ENCODE measurements at places on chromosomes 4 and X. TPM values are rescaled to one million over a fixed set of nuclear protein-coding genes. Genes with fewer than 3 reads are reported as not detected.
A peak's percentile ranks its signal among the peaks of the same experiment; 100 is the strongest.

DNA sequence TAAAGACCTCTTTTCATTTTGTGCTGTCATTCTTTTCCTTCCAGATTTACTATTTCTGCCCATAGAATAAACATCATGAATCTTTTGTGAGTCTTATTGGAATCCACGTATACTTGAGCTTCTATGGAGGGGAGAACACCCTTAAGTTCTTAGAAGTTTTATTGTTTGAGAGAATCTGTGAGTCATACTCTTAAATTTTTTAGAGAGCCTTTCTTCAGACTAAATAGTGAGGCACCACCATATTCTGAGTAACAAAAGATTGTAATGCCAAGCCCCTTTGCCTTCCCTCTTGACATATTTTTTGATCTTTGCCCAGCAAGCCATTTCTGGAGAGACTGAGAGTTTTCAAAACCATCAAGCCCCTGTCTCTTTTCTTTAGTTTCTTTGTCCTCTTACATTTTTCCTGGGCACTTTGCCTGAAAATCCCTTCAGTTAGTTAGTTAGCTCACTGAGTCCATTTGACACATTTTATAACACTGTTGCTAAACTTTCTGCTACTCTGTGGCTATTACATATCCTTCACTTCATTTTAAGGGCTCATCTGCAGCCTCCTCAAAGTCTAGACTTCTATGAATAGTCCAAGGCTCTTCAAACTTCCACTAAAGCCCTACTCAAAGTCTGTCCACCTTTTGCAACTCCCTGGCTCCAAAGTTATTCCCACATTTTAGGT lies 65.3 kb upstream of the NDUFC1 start:
- ATAC-seq, result peak; percentile 18

GLRA3 gene
- total RNA-seq, result not detected

DNA sequence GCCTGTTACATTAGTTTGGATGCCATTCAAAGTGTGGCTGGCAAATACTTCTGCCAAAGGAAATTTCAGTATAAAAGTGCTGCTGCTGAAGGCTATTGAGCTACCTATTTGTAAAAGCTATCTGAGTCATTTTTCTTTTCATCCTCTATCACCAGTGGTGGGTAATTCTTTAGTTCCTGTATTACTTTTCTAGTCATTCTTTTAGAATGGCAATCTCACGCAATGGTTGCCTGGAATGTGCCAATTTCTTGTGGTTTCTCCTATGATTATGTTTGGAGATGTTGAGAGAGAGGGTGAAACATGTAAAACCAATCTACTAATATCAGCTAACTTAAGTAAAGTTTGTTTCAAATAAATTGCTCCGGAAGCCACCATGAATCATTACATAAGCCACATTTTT lies 685.0 kb downstream of the RAPGEF2 start:
- no peak for ATAC-seq

S100P gene
- 2.5 TPM for total RNA-seq

GRCh38 chr4:56803471-56803870 lies 18.0 kb downstream of the SPINK2 start:
- no peak for ATAC-seq

DNA sequence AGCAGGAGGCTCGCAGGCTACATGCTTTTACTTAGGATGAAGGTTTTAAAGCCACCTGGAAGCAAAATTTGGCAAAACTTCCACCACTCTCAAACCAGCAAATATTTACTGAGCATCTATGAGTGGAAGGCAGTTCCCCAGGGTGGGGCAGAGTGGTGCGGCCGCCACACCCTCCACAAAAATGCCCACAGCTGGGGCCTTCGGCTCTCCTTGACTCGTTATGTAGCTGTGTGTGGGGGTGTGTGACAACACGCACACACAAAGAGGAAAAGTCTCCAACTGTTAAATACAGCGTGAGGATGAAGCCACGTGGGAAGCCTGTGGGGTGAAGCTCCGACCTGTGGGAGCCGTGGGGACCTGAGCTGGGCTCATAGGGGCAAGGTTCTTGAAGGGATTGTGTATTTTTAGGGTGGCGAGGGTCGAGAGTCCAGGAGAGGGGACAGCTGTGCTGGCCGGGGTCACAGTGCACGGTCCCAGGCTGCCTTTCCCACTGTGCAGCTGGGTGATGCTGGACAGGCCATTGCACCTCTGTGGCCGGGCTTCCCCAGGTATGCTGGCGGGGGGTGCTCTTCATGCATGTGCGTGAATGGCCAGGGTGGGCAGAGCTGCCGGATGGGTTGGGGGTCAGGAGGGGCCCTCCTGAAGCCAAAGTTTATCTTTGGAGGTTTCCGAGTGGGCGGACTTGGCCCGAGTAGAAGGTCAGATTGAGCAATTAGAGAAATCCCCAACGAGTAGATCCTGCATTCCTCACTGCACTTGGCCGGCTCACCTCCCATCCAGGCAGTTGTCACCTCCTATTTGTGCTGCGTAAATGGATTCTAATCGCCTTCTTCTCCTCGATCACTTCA lies 25.4 kb downstream of the SORCS2 start:
- no peak for ATAC-seq

TBX22 gene
- total RNA-seq, result not detected

DNA sequence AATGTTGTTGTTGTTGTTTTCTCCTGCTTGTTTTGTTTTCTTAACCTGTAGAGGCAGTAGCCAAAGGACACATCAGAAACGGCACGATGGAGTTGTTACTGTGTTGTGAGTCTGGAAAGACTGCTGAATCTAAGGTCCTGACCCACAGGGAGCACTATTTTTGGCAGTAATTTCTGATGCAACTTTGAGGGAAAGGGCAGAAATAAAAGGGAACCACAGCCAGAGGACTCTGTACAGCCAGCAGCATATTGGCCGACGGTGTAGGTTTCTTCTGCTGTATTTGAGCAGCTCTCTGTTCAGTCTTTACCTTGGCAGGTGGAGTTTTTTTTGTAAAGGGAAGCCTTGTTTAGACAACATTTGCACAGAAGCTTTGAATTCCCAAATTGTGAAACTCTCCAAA lies 203.0 kb upstream of the GPR101 start:
- no peak for ATAC-seq

DNA sequence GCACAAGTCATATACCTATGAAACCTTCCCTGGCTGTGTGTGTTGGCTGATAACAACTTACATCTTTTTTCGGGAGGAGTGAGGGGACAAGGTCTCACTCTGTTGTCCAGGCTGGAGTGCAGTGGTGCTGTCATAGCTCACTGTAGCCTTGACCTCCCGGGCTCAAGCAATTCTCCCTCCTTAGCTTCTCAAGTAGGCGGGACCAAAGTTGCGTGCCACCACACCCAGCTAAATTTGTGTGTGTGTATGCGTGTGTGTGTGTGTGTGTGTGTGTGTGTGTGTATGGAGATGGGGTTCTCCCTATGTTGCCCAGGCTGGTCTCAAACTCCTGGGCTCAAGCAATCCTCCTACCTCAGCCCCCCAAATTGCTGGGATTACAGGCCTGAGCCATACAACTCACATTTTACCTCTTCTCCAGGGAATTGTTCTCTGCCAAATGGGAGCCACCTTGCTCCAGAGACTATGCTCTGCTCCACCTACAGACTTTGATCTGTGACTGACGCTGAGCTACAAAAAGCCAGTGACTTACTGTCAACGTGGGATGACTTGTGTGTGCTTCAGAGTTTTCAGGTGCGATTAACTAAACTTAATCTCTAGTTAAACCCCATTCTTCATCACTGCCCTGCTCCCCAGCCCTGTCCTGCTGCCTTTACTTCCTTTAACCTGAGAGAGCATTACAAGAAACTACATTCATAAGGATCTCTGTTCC lies 2.0 kb upstream of the BEX4 start:
- no peak for ATAC-seq
